ENCODE measurements at places on chromosomes 6 and 20.

GRCh38 chr6:32885698-32886286 lies 31.8 kb downstream of the PSMB9 start:
- peak; percentile 77 for DNase-seq

- no peak for DNase-seq
Observed at GRCh38 chr6:163085861-163086623, 328.5 kb upstream of the QKI start.

- peak; percentile 23 for DNase-seq
Observed at GRCh38 chr6:166036316-166037095, 131.1 kb downstream of the TBXT start.

GRCh38 chr6:37699887-37700619 lies 2.4 kb upstream of the MDGA1 start:
- no peak for DNase-seq

GRCh38 chr6:15792842-15793241 lies 130.0 kb upstream of the DTNBP1 start:
- no peak for DNase-seq

Data from fibroblast of skin of scalp (primary cell).